ENCODE measurements at places on chromosomes 11 and 22.

GRCh38 chr11:2708757-2709281, 9.0 kb upstream of the KCNQ1OT1 start:
- DNase-seq, result no peak

GRCh38 chr22:44805711-44806110, 53.3 kb downstream of the ARHGAP8 start:
- no peak for DNase-seq

DNA sequence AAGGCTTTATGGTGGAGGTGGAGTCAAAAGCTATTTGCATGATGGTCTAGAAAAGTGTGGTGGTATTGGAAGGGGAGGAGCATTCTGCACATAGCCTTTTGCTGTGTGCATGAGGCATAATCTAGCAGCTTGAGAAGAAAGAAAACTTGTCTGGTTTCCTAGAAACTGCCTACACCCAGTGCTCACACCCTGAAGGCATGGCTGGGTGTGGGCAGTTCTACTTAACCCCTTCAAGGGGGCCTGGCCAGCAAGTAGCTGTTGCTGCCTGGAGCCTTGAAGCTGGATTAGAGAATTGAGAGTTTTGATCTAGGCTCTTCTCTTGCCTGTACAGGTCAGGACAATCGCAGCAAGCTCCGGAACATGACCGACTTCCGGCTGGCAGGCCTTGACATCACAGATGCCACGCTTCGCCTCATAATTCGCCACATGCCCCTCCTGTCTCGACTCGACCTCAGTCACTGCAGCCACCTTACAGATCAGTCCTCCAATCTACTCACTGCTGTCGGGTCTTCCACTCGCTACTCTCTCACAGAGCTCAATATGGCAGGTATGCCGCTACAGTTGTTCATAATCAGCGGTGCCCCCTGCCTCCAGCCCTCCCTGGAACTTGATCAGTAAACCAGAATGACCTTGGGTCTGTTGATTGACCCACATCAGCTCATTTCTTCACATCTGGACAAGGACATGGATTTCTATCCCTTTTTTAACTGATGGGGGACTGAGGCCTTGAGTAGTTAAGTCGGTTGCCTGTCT, 12.2 kb upstream of the GRK2 start:
- no peak for DNase-seq

DNA sequence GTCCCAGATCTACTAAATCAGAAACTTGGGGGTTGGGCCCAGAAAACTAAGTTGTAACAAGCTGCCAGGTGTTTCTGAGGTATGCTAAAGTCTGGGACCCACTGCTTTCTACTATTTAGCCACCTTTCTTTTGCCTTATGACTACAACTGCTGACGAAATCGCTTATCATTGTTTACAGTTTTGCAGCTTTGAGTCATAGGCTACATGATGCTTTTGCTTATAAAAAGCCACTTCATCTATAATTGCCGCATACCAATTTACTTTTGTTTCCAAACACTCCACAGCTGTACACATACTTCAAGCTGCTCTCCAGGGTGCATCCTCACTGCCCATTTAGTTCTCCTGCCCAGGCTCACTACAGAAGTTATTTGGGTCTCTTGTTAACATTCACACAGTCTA, 144.7 kb downstream of the ENTHD1 start:
- DNase-seq, result no peak

- DNase-seq, result no peak
Measured at GRCh38 chr11:45217991-45218390, 68.2 kb downstream of the SYT13 start.

GRCh38 chr22:48902001-48902869, 925.4 kb downstream of the BRD1 start:
- no peak for DNase-seq

GRCh38 chr11:1759151-1759850, 4.4 kb downstream of the CTSD start:
- no peak for DNase-seq

DNA sequence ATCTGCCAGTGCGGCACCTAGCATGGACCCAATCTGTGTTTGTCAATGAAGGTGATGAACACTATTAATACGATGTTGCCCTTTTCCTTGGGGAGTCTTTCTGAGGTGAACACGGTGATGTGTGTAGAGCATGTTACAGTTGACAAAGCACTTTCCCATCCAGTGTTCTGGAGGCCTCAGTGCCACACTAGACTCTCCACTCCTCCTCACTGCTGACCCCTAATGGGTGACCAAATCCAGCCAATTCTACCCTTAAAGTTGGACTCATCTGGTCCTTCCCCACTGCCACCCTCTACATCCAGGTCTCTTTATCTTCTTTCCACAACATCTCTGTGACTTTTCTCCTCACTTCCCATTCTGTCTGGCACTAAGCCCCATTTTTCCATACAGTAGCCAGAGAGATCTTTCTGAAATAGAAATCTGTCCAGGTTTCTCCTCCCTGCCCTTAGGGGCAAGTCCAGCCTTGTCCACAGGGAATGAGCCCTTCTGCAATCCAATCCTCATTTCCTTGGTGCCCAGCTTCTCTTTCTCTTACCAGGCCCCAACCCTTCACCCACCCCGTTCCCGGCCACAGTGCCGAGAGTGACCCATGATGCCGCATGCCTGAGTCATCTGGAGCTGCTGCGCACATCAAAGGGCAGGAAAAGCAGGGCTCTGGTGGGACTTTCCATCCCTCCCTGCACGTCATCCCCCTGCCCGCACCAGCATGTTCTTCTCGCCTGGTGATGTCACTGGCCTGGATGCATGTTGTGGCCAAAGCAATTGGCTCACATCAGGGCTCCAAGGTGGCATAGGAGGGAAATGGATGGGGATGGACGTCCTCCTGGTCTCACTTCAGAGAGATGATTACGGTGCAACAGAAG, 64.2 kb downstream of the RASSF10 start:
- peak; percentile 72 for DNase-seq

GRCh38 chr11:45815747-45816146, 10.8 kb downstream of the SLC35C1 start:
- DNase-seq, result peak; percentile 63

Data from H54 (cell line).